Gastroesophageal sphincter (tissue), 4 donors: ENCODE measurements at places on chromosomes 12 and 14. TPM values are rescaled to one million over a fixed set of nuclear protein-coding genes. Genes with fewer than 3 reads are reported as not detected.

DNA sequence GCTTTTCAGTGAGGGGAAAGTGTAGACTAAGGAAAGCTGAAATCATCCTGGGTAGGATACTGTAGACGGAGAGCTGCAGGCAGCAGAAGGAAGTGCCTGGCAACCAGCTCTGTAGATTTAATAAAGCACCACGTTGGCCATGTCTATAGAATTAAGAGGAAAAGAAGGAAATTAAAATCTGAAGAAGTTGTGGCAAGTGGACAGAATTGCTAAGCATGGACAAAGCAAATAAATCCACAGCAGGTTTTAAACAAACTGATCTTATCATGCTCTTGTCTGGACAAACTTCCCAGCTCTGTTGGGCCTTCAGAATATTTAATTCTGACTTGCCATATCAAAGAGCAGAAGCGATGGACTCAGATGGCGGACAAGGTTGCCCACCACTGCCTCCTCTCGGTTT is 27.2 kb upstream of the EVL start:
- no peak for ATAC-seq

DNA sequence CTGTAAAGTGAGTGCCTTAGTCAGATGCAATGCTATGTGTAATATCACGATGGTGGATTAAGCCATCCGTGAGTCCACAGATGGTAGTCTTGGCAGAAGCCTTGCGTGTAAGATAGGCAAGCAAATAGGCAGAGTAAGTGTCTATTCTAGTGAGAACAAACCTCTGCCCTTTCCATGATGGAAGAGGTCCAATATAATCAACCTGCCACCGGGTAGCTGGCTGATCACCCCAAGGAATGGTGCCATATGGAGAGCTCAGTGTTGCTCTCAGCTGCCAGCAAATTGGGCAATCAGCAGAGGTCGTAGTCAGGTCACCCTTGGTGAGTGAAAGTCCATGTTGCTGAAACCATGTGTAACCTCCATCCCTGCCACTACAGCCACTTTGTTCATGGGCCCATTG is 371.2 kb upstream of the LRFN5 start:
- ATAC-seq, result no peak

GRCh38 chr12:102093319-102093718 is 26.6 kb downstream of the NUP37 start:
- ATAC-seq, result no peak

- ATAC-seq, result no peak
These were observed 36.8 kb downstream of the SH2B3 start for GRCh38 chr12:111442301-111443045.

The TMEM63C gene
- 0.08 TPM for total RNA-seq

DNA sequence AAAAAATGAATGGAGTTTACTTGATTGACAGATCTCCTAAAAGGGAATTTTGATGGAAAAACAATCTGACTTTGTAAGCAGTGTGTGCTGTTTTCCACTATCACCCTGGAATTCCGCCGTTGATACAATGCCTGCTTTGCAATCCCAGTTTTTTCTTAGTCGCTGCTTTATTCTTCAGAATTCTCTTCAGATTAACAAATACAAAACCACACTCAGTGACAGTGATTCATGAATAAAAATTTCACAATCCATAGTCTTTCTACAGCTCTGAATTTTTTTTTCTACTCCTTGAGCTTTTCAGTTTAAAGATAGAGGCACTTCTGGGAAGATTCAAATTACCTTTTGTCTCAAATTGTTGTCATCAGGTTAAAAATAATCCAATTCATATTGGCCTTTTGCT is 44.6 kb upstream of the KITLG start:
- ATAC-seq, result no peak

DNA sequence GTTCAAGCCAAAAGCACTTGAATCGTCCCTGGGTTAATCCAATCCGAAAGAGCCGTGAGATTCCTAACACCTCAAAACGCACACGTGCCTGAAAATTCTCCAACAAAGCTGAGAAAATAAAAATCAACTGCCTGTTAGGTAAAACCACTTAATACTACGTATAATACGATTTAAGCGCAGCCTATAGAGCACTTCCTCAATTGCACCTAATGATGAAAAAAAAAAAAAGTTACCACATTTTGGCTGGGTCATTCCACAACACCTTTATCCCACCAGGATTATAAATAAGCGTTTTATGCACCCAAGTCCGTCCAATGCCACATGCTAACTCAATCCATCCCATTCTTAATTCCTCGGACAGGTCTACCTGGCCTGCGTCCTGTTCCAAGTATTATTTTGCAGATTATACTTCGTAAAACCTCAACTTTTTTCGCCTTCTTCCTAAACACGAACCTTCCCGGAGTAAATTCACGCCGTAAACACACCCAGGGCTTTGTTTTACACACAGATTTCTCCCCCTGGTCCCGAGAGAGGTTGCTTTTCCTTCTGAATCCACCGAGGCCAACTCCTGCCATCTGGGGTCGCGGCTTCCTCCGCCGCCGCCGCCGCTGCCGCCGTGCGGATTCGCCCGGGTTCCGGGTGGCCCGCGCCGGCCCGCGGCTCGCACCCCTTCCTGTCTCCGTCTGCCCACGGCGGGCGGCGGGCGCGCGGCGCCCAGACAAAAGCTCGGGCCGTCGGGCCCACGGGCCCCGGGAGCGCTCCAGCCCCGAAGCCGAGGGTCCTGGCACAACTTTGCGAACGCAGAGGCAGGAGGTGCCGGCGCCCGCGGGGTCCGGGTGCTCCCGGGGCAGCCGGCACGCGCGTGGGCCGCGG is 66.2 kb downstream of the RNF34 start:
- no peak for ATAC-seq

GRCh38 chr14:101478096-101478495 is 83.2 kb upstream of the DIO3 start:
- no peak for ATAC-seq
